ENCODE measurements at places on chromosomes 16 and 17.
A peak's percentile ranks its signal among the peaks of the same experiment; 100 is the strongest.

- DNase-seq: peak; percentile 84
Observed at GRCh38 chr17:78176548-78177025, 8.2 kb downstream of the SYNGR2 start.

DNA sequence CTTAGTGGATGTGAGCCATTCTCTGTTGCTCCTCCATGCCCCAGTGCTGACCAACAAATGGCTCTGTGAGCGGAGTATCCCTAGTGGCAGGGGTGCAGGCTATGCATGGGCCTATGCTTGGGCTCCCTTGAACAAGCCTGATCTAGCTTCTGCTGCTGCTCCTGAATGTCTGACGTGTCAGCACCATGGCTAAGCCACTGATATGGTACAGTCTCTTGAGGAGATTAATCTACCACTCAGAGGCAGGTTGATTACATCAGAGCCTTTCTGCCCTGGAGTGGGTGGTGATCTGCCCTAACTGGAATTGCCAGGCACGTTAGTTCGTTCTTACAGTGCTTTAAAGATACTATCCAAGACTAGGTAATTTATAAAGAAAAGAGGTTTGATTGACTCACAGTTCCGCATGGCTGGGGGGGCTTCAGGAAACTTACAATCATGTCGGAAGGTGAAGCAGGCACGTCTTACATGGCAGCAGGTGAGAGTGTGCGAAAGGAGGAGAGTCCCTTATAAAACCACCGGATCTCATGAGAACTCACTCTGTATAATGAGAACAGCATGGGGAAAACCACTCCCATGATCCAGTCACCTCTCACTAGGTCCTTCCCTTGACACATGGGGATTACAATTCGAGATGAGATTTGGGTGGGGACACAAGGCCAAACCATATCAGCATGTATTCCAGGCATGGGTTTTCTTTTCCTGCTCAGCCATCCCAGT lies 41.5 kb upstream of the B4GALNT2 start:
- no peak for DNase-seq

DNA sequence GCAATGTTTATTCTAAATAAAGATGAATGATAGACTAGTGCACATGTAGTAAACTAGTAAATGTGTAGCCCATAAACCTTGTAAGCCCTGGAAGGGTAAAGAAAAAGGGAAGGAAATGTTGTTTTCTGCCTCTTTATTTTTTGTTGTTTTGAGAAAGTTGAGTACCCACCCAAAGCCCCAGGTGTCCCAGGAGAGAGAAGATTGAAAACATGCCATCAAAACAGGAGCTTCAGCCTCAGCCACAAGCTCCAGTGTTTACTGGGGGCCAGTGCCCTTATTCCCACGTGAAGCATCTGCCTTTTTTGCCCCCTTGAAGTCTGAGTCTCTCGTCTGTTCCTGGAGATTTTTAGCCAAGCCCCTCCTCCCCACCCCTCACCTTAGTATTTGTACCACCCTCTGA lies 121.5 kb downstream of the PRKCB start:
- DNase-seq: no peak

DNA sequence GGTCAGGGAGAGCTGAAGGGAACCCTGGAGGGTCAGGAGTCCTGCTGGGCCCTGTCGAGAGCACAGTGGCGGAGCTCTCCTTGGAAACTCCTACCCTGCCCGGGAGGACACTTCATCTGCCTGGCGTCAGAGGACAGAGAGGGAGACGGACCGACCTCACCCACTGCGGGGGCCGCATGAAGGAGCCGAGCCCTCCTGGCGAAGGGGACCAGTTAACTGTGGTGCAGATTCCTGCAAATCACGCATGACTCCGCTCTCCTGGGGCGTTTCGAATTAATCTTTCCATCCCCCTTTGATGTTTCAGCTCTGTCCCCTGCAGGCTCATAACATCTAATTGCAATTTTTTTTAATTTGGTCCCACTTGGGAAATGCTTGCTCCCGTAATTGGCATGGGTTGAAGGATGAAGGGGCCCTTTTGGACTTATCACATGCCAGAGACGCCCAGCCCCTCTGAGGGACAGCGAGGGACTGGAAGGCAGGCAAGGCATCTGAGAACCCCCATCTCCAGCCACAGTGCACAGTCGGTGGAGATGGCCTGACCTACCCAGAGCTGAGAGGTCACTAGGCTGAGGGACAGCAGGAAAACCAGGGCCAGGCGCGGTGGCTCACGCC lies 26.5 kb downstream of the RPH3AL start:
- no peak for DNase-seq

GRCh38 chr16:67910158-67910557 lies 17.1 kb downstream of the PSKH1 start:
- DNase-seq: peak; percentile 45

- DNase-seq: no peak
Observed at GRCh38 chr17:55072898-55073297, 104.3 kb downstream of the STXBP4 start.

GRCh38 chr17:28950017-28950751 lies 1.1 kb downstream of the PHF12 start:
- peak; percentile 69 for DNase-seq

DNA sequence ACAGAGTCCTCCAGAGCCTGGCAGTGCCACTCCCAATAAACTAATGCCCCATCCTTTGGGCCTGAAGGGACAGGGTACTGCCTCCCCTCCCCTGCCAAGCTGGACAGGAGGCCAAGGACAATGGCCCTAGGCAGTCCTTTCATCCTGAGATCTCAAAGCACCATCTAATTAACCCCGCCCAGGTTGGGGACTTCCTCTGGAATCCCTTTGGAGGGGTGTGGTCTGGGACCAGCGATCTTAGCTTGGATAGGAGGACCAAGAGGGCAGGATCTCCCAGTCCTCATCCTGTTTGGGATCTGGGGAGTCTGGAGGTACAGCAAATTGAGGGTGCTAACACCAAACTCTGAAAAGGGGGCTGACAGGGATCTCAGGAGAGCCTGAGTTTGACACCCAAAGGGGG lies 18.2 kb upstream of the SP6 start:
- DNase-seq: no peak

DNA sequence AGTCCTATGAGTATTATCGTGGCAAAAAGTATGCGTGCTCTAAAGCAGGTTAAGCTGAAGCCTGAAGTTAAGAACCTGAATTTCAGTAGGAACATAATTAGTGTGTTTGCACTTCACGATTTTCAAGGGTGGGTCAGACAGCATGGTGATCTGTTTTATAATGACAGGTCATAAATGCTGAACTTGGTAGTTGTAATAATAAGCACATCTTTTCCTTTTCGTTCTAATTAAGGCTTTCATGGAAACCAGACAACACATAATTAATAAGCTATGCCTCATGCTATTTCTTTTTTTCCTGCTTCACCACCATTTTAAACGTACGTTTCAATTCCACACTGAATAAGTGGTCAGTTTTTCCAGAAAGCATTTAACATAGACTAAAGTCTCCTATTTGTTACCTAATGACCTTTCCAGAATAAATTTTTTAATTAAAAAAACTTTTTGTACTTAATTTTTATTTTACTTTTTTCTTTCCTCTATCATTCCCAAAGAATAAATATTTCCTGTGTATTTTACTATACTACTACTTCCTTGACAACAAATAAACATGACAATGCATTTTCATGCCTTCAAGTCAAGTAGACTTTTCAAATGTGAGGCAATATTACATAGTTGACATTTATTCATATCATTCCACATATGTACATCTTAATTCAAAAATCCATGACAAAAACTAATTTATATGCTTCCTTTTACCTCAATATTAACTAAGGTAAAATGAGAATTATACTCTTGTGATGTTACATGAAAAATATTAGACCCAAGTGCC lies 22.4 kb downstream of the CMC2 start:
- DNase-seq: no peak

GRCh38 chr17:50684612-50685333 lies 22.9 kb downstream of the ANKRD40 start:
- DNase-seq: no peak
